Right atrium auricular region (tissue), 2 donors: ENCODE measurements at places on chromosomes 5 and 9. TPM values are rescaled to one million over a fixed set of nuclear protein-coding genes. Genes with fewer than 3 reads are reported as not detected.

- H3K36me3 ChIP-seq = peaks cover 36% of the 10 kb centered on the region
- H3K27me3 ChIP-seq = no peaks in the 10 kb centered on the region
- DNase-seq = peak; percentile 72
- H3K4me3 ChIP-seq = no peak overlapping the region
These were observed 24.0 kb downstream of the DCTN4 start for GRCh38 chr5:150734579-150735384.

DNA sequence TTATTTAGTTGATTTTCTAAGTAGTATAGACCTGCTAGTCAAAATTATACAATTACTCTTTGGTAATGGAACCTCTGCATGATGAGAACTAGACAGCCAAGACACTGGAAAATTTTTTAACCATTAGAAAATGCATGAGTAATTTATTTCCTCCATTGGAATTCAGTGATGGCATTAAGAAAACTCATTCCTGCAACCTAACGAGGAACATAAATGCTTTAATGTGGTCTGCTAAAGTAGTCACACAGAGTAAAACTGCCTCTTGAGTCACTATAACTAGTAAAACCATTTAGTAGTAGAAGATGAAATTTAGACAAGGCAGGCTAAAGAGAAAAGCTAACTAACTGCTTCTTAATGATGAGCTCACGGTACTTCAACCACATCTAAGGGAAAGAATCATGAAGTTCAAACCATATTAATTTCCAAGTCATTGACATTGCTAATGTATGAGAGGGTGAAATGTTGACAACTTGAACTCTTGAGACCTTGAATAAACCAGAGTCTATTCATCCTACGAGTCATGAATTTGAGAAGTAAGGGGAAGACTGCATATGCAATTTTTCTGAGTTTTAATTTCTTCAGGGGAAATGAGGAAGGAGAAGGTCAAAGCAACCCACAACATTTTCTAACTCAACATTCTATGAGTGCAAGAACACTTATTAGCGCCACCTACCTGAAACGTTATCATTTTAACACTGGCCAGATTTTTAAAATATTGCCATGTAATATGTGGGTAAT, 74.4 kb downstream of the GLIS3 start:
- DNase-seq = no peak
- no peak overlapping the region for H3K4me3 ChIP-seq
- H3K4me1 ChIP-seq = no peaks in the 10 kb centered on the region
- H3K36me3 ChIP-seq = no peaks in the 10 kb centered on the region
- no peaks in the 10 kb centered on the region for H3K27me3 ChIP-seq

The PLEKHG4B gene
- 0.08 TPM for total RNA-seq

DNA sequence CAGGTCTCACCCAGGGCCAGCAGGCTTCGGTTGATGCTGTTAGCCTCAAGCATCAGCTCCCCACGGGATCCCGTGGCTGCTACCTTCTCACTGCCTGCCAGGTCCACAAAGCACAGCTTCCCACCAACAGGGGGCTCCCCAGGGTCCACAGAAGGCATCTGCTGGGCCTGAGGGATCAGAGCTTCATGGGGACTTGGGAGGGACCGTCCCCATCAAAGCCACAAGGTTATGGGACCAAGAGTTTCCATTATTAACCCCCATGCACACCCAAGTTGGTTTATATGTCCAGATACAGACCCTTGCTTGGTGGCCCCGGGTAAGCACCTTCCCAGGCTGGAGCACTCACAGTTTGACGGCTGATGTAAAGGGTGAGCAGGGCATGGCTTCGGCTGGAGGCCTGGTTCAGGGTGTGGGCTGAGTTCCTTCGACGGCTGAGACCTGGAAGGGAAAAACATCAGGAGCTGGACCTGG, 3.0 kb downstream of the KIF12 start:
- no peak overlapping the region for H3K4me3 ChIP-seq
- no peaks in the 10 kb centered on the region for H3K27me3 ChIP-seq
- no peak for DNase-seq
- no peaks in the 10 kb centered on the region for H3K4me1 ChIP-seq

DNA sequence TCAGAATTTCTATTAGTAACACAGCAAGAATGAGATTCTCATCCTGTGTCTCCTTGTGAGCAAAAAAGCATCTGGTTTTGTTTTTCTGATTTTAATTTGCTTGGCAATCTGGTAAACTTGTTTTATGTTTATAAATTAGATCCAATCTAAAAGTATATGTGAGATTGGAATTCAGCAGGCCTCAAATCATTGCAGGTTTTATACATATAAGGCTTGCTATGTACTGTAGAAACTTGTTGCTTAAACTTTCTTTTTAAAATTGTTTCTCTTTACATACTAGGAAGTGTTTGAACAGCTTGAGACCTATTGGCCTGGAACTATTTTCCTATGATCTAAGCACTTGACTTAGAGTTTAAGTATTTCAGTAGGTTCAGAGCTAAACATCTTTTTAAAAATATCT, 1037.8 kb downstream of the NR2F1-AS1 start:
- no peaks in the 10 kb centered on the region for H3K27me3 ChIP-seq
- H3K4me3 ChIP-seq = no peak overlapping the region
- H3K27ac ChIP-seq = no peak overlapping the region
- H3K4me1 ChIP-seq = no peaks in the 10 kb centered on the region

- H3K4me1 ChIP-seq = peaks cover 74% of the 10 kb centered on the region
- H3K27me3 ChIP-seq = no peaks in the 10 kb centered on the region
- peak overlapping the region; percentile 51 for H3K27ac ChIP-seq
- H3K36me3 ChIP-seq = peaks cover 34% of the 10 kb centered on the region
These were observed 60.7 kb downstream of the PRRT1B start for GRCh38 chr9:131605770-131606590.

The EPB41L4B gene
- total RNA-seq = 30.4 TPM

DNA sequence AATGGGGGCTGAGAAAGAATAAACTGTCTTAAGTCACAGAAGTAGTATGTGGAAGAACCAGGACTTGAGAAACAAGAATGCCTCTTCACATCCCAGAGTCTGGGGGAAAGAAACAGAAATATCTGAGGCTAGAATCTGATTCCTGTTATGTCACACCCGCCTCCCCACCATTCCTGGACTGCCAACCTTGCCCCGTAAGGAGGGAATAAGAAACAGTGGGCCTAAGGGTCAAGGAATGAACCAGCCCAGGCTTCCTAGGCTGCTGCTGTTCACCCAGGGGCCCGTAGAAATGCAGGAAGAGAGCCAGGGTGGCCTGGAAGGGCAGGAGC, 4.3 kb downstream of the PCDH1 start:
- H3K4me1 ChIP-seq = peaks cover 60% of the 10 kb centered on the region
- H3K4me3 ChIP-seq = peak overlapping the region; percentile 77
- H3K36me3 ChIP-seq = no peaks in the 10 kb centered on the region
- H3K27ac ChIP-seq = peak overlapping the region; percentile 49

The EIF4E1B gene
- not detected for total RNA-seq

The MTAP gene
- total RNA-seq = 9.1 TPM

DNA sequence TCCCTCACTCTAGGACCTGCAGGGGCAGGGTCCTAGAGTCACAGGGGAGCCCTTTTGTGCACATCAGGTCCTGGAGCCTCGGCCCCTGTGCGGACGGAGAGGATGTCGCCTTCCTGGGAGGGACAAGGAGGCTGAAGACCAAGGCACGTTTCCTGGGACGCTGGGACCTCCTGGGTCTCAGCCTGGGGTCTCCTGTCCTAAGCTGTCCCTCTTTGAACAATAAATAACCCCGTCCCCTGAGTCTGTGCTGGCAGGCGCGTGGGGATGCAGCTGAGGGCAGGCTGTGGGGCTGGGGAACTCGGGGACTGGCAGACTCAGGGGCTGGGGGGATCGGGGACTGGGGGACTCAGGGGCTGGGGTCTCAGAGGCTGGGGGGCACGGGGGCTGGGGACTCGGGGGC, 31.1 kb downstream of the PAEP start:
- H3K4me1 ChIP-seq = no peaks in the 10 kb centered on the region
- DNase-seq = no peak
- H3K27ac ChIP-seq = no peak overlapping the region
- no peaks in the 10 kb centered on the region for H3K36me3 ChIP-seq
- H3K4me3 ChIP-seq = no peak overlapping the region
- no peaks in the 10 kb centered on the region for H3K27me3 ChIP-seq

The PCDHB12 gene
- 1.8 TPM for total RNA-seq

- H3K36me3 ChIP-seq = peaks cover 26% of the 10 kb centered on the region
- peak overlapping the region; percentile 92 for H3K27ac ChIP-seq
- H3K4me1 ChIP-seq = no peaks in the 10 kb centered on the region
- peak overlapping the region; percentile 75 for H3K4me3 ChIP-seq
- DNase-seq = no peak
- no peaks in the 10 kb centered on the region for H3K27me3 ChIP-seq
These were observed 711 bp downstream of the MRPL50 start for GRCh38 chr9:101397746-101398067.

- H3K4me3 ChIP-seq = no peak overlapping the region
- H3K27ac ChIP-seq = no peak overlapping the region
- no peak for DNase-seq
- H3K36me3 ChIP-seq = no peaks in the 10 kb centered on the region
- no peaks in the 10 kb centered on the region for H3K4me1 ChIP-seq
- no peaks in the 10 kb centered on the region for H3K27me3 ChIP-seq
These were observed 279.6 kb upstream of the ADAMTSL1 start for GRCh38 chr9:18194316-18194715.

DNA sequence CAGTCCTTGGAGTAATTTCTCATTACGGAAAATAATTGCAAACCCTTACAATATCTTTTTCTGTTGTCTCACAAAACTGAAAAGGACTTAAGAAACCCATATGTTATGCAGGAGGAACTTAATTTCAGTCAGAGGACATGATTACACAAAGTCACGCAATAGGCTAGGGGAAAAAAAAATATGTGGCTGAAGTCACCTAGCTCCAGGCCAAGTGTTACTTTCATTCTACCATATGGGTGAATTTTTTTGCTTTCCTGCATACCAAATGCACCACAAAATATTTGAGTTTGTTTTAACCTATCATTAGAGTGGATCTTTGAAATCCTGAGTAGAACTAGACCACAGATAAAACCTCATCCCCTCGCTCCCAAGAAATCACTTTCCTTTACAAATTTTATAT, 523.5 kb downstream of the CAAP1 start:
- no peaks in the 10 kb centered on the region for H3K27me3 ChIP-seq
- no peak for DNase-seq
- H3K36me3 ChIP-seq = no peaks in the 10 kb centered on the region
- H3K4me3 ChIP-seq = no peak overlapping the region
- H3K27ac ChIP-seq = no peak overlapping the region
- no peaks in the 10 kb centered on the region for H3K4me1 ChIP-seq

DNA sequence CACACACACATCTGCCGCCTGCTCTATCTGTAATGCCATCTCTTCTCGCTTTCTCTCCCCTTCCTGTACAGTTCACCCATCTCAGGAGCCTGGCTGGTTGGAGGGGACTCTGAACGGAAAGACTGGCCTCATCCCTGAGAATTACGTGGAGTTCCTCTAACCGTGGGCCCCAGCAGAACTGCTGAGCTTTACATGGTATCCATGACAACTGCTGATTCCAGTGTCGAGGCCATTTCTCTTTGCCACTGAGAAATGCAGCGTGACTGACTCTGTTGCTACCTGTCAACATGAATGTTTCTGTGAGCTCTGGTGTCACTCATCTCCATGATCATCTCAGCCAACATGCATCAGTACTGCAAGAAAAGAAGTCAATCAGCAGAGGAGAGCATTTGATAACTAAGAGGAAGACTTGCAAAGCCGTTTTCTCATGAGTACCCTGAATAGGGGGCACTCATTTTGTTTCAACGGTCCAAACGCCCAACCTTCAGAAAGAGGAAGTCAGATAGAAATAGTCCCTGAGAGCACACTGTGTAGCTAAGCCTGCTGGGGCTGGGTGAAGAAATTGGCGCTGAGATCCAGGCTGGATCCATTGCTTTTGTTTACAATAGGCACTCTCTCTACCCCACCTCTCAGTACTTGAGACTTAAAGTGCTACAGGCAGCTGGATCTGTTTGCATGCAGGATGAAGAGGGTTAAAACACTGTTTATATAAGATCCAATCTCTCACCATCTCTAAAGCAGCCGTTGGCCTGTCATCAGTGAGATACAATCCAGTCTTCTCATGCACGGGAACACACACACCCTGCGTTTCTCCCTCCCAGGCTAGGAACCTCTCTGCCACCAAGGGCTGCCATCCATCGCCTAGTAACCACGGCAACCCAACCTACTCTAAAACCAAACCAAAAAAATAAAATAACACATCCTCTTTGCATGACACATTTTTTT, 180.9 kb downstream of the NR3C1 start:
- H3K36me3 ChIP-seq = peaks cover 11% of the 10 kb centered on the region
- H3K4me1 ChIP-seq = no peaks in the 10 kb centered on the region
- no peaks in the 10 kb centered on the region for H3K27me3 ChIP-seq
- DNase-seq = peak; percentile 53
- no peak overlapping the region for H3K4me3 ChIP-seq

- no peak overlapping the region for H3K4me3 ChIP-seq
These were observed 47.1 kb upstream of the RAI14 start for GRCh38 chr5:34608859-34609648.

DNA sequence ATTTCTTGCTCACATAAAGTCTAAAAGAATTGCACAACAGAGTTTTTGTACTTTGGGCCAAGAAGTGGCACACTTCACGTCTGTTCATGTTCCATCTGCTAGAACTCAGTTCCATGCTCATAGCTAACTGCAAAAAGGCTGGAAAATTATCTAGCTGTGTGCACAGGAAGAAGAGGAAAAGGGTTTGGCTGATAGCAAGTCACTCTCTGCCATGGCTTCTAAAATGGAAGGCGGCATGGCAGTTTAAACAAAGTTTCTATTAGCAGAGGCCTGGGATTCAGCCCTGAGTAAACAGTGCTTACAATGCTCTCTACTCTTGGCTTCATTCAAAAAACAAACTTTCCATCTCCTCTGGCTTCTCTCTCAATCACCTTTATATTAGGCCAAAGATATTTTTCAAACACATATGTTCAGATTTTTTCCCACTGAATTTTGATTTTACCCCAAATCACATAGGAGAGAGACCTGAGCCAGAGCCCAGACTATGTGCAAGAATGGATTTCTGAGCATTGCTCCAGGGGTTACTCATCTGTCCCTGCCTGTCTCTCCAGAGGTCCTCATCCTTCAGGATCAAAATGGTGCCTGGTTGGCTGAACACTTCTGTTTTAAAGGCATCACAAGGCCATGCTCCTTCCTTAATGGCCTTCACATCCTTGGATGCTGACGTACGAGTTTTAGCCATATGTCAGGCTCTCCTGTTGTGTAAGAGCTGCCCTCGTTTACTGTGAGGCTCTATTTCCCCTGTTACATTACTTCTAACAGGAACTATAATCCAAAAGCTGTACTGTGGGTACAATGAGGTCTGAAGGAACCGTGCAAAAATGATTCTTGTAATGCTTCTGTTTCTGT, 226.6 kb downstream of the SAXO1 start:
- H3K36me3 ChIP-seq = no peaks in the 10 kb centered on the region
- no peaks in the 10 kb centered on the region for H3K27me3 ChIP-seq
- H3K4me1 ChIP-seq = no peaks in the 10 kb centered on the region
- H3K27ac ChIP-seq = no peak overlapping the region

The DNAH5 gene
- 0.08 TPM for total RNA-seq

The PDLIM7 gene
- 56.0 TPM for total RNA-seq

The ANKRD34B gene
- not detected for total RNA-seq

DNA sequence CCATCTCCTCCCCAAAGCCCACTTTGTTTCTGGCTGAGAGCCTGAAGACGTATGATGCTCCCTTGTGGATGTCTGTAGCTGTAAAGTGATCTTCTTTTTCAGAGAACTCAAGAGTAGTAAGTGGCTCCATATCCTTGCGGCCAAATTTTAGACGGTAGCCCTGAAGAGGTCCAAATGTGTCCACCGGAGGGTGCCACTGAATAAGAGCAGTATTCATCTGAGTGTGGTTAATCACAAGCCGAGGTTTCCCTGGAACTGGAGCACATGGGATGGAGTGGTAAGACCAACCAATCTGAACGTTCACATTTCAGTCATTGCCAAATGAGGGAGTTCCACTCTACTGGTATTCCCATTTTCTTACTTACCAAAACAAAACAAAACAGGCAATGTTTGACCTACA, 686.5 kb upstream of the DMAC1 start:
- no peaks in the 10 kb centered on the region for H3K27me3 ChIP-seq
- no peak overlapping the region for H3K27ac ChIP-seq
- no peaks in the 10 kb centered on the region for H3K4me1 ChIP-seq
- no peak for DNase-seq
- H3K4me3 ChIP-seq = no peak overlapping the region

The IRX1 gene
- not detected for total RNA-seq
